WTC11 (cell line): ENCODE measurements at places on chromosomes 3 and 15. TPM values are rescaled to one million over a fixed set of nuclear protein-coding genes. Genes with fewer than 3 reads are reported as not detected.

TNNC1 gene
- 4.3 to 5.7 TPM (median 5.6 TPM) in 3 replicates for total RNA-seq

BFSP2 gene
- 0.44 TPM in 1 of 3 replicates, not detected in the others for total RNA-seq

GOLGA8T gene
- total RNA-seq = 0.78 to 1.0 TPM (median 0.92 TPM) in 3 replicates

SLC6A11 gene
- 0.85 to 1.5 TPM (median 1.1 TPM) in 3 replicates for total RNA-seq

P4HTM gene
- 21.9 to 28.8 TPM (median 28.2 TPM) in 3 replicates for total RNA-seq

- peaks cover 8% of the 10 kb centered on the region for H3K36me3 ChIP-seq
- peak; percentile 56 for DNase-seq
- H3K27me3 ChIP-seq = peaks cover 25% of the 10 kb centered on the region
Measured at GRCh38 chr3:141401573-141402475, 33.5 kb downstream of the ZBTB38 start.
